ENCODE measurements at places on chromosomes 1 and 21. TPM values are rescaled to one million over a fixed set of nuclear protein-coding genes. Genes with fewer than 3 reads are reported as not detected.

Gene SNRPE
- polyA plus RNA-seq, result 196 TPM

Gene PLA2G4A
- polyA plus RNA-seq, result 0.09 TPM

Gene SLC9C2
- polyA plus RNA-seq, result not detected

Gene PSEN2
- polyA plus RNA-seq, result 16.1 TPM
